ENCODE measurements at places on chromosomes 12 and 14.

GRCh38 chr14:74502236-74503019 is 8.9 kb downstream of the ISCA2 start:
- peaks cover 4% of the 10 kb centered on the region for H3K36me3 ChIP-seq
- no peaks in the 10 kb centered on the region for H3K27me3 ChIP-seq

DNA sequence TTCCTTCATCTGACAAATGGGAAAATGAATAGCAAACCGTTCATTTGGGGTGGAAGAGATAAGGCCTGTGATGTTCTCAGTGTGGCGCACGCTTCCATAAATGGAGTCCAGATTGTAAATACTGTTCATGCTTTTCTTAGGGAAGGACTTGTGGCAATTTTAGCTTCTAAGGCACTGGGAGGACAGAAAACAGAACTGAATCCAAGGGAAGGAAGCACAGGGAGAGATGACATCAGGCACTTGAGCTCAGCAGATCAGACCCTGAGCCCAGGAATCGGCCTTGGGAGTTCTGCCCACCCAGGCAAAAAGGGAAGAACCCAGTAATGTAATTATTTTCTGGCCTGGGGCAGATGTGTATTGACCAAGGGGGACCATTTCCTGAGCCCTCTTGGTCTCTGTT is 7.2 kb upstream of the SH2B3 start:
- H3K4me3 ChIP-seq = no peak overlapping the region
- H3K27me3 ChIP-seq = peaks cover 8% of the 10 kb centered on the region
- DNase-seq = no peak
- H3K27ac ChIP-seq = no peak overlapping the region
- H3K36me3 ChIP-seq = no peaks in the 10 kb centered on the region
- no peaks in the 10 kb centered on the region for H3K4me1 ChIP-seq

GRCh38 chr14:51806026-51807023 is 54.1 kb upstream of the GNG2 start:
- no peak overlapping the region for H3K4me3 ChIP-seq
- H3K36me3 ChIP-seq = no peaks in the 10 kb centered on the region
- no peak overlapping the region for H3K27ac ChIP-seq
- no peaks in the 10 kb centered on the region for H3K27me3 ChIP-seq
- DNase-seq = no peak

- no peak overlapping the region for H3K27ac ChIP-seq
- H3K27me3 ChIP-seq = no peaks in the 10 kb centered on the region
- H3K4me3 ChIP-seq = no peak overlapping the region
- no peak for DNase-seq
- peaks cover 5% of the 10 kb centered on the region for H3K4me1 ChIP-seq
- H3K36me3 ChIP-seq = peaks cover 8% of the 10 kb centered on the region
Measured at GRCh38 chr12:120759591-120760348, 34.1 kb downstream of the ACADS start.

- peaks cover 27% of the 10 kb centered on the region for H3K27me3 ChIP-seq
- no peak overlapping the region for H3K4me3 ChIP-seq
- no peak overlapping the region for H3K27ac ChIP-seq
- H3K36me3 ChIP-seq = peaks cover 61% of the 10 kb centered on the region
Measured at GRCh38 chr12:93577222-93577621, 4.7 kb downstream of the SOCS2 start.

- no peaks in the 10 kb centered on the region for H3K36me3 ChIP-seq
- H3K4me3 ChIP-seq = no peak overlapping the region
- H3K27me3 ChIP-seq = no peaks in the 10 kb centered on the region
- no peaks in the 10 kb centered on the region for H3K4me1 ChIP-seq
- DNase-seq = no peak
Measured at GRCh38 chr12:91230841-91231240, 48.2 kb upstream of the DCN start.

DNA sequence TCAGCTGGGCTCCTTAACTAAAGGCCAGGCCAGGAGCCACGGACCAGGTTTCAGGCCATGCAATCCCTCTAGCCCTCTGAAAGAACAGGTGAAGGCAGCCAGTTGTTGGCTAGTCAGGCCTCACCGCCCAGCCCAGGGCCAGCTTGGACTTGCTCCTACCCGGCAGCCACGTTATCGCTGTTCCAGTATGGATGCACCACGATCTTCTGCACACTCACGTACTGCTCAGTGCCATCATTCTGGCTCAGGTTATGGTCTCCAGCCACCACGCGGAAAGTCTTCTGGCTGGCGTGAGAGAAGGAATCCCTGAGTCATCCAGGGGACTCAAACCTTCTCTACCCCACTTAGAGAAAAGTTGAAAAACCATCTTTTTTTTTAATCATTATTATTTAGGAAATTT is 4.1 kb downstream of the CELA1 start:
- no peak for DNase-seq
- H3K27ac ChIP-seq = no peak overlapping the region
- no peak overlapping the region for H3K4me3 ChIP-seq
- H3K27me3 ChIP-seq = peaks cover 2% of the 10 kb centered on the region

- H3K27me3 ChIP-seq = peaks cover 40% of the 10 kb centered on the region
- H3K4me3 ChIP-seq = no peak overlapping the region
- no peak overlapping the region for H3K27ac ChIP-seq
- H3K36me3 ChIP-seq = no peaks in the 10 kb centered on the region
- peak; percentile 86 for DNase-seq
- peaks cover 2% of the 10 kb centered on the region for H3K4me1 ChIP-seq
Measured at GRCh38 chr14:22386924-22387775, 201.9 kb downstream of the DAD1 start.

DNA sequence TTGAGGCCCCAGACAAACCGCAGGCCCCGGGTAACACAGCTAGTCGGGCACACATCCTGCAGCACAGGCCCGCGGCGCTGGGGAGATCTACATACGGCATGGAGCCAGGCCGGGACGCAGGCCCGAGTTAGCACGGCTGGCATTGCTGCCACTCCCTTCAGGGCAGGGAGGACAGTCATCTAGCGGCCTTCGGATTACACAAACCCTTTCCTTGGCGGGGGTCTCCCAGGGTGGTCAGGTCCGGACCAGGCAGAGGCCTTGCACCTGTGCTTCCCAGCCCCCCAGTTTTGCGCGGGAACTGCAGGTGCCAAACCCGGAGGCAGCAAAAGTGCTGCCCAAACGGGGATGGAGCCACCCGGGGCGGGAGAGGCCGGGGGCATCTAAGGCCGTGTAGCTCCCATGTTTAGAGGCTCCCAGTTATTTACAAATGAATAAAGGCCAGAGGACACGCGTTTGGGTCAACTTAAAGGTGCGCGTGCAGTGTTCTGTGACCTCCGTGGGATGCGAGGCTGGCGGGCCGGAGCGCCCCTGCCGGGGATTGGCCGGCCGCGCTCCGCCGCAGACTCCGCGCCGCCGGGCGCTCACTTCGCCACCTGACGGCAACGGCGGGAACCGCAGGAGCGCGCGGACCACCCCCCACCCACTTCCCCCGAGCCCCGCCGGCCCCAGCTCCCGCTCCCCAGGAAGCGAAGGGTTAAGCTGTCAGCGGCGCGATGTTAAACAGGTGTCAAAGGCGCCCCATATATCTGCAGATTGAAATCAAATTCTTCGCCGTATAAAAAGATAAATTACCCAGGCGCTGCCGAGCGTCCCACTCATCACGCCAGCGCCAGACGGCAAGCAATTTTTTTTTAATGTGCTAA is 18.1 kb downstream of the VSX2 start:
- no peaks in the 10 kb centered on the region for H3K36me3 ChIP-seq
- H3K4me1 ChIP-seq = peaks cover 3% of the 10 kb centered on the region
- H3K4me3 ChIP-seq = peak overlapping the region; percentile 79
- H3K27ac ChIP-seq = no peak overlapping the region

DNA sequence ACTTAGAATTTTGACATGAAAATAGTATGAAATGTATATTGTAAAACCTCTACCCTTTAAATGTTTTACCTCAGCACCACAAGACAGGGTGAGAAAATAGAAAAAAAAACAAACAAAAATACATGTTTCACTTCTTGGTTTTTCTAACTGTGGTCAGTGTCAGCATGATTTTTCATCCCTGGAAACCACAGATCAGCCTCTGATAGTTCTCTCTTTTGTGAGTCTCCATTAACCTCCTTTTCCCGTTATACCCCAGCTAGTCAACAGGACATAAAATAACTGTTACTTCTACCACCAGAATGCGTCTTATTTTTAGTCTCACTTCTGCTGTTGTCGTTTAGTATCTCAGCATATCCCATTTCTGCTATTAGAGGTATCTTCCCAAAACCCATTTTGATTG is 48.3 kb upstream of the KCNMB4 start:
- no peaks in the 10 kb centered on the region for H3K36me3 ChIP-seq
- no peak overlapping the region for H3K27ac ChIP-seq
- no peaks in the 10 kb centered on the region for H3K27me3 ChIP-seq
- no peak for DNase-seq
- H3K4me3 ChIP-seq = no peak overlapping the region

Measured in neuronal stem cell (in vitro differentiated cells).